ENCODE measurements at places on chromosomes 4 and X.

DNA sequence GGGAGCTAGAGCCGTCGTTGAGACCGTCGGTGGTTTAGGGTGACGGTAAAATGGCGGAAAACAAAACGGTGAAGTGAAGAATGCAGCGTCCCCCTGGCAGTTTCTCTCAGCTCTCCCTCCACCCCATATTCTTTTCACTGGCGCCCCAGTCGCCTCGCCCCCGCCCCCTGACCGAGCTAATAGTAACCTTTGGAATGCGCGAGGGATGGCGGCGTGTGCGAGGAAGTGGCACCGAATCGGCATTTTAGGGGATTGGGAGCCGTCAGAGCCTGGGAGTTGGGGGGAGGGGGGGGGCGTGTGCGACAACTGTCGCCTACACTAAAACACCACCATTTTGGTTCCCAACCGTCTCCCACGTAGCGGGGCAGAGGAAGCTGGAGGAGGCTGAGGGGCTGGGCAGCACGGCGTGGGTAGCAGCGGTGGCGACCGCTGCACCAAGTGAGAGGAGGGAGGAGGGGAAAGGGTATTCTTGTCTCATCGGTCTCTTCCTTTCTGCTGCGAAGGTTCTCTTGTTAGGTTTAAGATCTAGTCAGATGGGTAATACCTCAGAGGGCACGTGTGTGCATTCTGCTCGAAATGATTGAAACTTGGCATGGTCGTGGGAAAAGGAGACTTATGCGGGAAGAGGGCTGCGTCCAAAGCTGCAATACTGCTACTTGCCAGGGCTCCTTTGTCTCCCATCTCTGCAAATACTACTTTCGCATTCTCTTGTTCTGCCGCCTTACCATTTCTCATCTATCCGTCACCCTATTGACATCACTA is 840 bp downstream of the ZNF711 start:
- no peak for DNase-seq

- DNase-seq = no peak
Observed at GRCh38 chr4:8472689-8473197, 32.2 kb downstream of the TRMT44 start.

DNA sequence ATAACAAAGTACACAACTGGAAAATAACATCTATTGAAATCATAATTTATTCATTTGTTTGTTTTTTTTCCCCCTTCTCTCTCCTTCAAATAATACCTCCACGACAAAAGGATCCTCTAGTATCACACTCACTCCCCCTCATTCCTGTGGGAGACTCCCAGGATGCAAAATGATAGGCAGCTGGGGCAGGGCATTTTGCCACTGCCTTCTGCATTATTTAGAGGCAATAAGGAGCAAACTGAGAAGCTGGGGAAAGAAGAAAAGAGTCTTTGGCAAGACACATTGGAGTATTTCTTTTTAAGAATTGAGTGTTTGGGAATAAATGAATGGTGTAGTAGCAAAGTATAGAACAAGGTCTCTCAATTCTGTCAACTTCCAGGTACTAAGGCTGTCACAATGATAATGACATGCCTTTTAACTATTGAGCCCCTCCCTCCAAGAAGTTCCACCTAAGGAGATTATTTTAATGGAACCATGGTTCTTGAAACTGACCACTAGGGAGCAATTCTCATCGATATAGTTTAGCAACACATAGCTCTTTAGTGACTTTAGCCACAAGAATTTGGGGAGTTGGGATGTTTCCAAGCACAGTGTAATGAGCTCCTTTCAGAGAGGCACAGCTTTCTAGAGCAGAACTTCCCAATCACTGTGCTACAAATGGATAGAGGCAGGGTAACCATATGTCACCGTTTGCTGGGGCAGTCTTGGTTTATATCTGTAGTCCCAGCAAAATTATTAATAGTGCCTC is 303.3 kb downstream of the FRMPD4 start:
- DNase-seq = no peak

DNA sequence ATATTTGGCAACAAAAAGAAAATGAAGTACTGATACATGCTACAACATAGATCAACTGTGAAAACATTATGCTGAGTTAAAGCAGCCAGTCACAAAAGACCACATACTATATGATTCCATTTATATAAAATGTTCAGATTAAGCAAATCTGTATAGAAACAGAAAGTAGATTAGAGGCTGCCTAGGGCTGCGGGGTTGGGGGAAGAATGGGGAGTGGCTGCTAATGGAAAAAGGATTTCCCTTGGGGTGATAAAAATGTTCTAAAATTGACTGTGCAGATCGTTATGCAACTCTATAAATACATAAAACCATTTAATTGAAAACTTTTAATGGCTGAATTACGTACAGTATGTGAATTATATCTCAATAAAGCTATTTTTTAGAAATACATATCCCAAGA is 46.8 kb downstream of the NEK1 start:
- no peak for DNase-seq

GRCh38 chrX:145729635-145730034 is 88.0 kb upstream of the SLITRK2 start:
- no peak for DNase-seq

- DNase-seq = no peak
Observed at GRCh38 chr4:188109157-188109755, at the start of gene TRIML2. Gene TRIML2, minus strand, starts transcription at chr4:188109603. Its CDS starts 4,235 bp downstream, at chr4:188105368.

DNA sequence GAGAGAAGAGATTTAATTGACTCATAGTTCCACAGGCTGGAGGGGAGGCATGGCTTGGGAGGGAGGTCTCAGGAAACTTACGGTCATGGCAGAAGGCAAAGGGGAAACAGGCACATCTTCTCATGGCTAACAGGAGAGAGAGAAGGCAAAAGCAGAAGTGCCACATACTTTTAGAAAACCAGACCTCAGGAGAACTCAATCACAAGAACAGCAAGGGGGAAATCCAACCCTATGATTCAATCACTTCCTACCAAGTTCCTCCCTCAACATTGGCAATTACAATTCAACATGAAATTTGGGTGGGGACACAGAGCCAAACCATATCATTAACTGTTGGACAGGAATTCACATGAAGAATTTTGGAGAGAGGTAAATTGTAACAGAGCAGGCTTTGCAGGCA is 485.3 kb upstream of the PITX2 start:
- DNase-seq = no peak

- DNase-seq = no peak
Observed at GRCh38 chr4:40685300-40685699, 55.6 kb upstream of the RBM47 start.

Data from stimulated activated CD4-positive, alpha-beta T cell treated with anti-CD3 and anti-CD28 coated beads, TNF-alpha, amount 100 ng/mL, for 24 hours (primary cell).